Bladder microvascular endothelial cell (primary cell): ENCODE measurements at places on chromosomes 2 and 18. TPM values are rescaled to one million over a fixed set of nuclear protein-coding genes. Genes with fewer than 3 reads are reported as not detected.

Gene MAIP1
- 15.4 and 16.8 TPM in 2 replicates for total RNA-seq

Gene SCYGR1
- not detected in 2 replicates for total RNA-seq

Gene TUBA4B
- total RNA-seq: not detected in 2 replicates

Gene C1QL2
- not detected in 2 replicates for total RNA-seq

Gene APOB
- under 0.01 and 0.57 TPM in 2 replicates for total RNA-seq

Gene TPO
- 0.32 TPM in 1 of 2 replicates, not detected in the other for total RNA-seq

Gene ACKR3
- 13.1 and 26.0 TPM in 2 replicates for total RNA-seq

Gene GLB1L
- 4.2 and 6.6 TPM in 2 replicates for total RNA-seq

Gene ARHGAP28
- total RNA-seq: 3.6 and 4.5 TPM in 2 replicates

Gene AGFG1
- 18.6 and 59.1 TPM in 2 replicates for total RNA-seq

Gene ALPI
- total RNA-seq: not detected in 2 replicates

Gene PAX8
- 0.16 and 0.31 TPM in 2 replicates for total RNA-seq

Gene GCG
- total RNA-seq: not detected in 2 replicates

Gene GNAL
- total RNA-seq: 0.13 TPM in 1 of 2 replicates, not detected in the other

Gene ZNF804A
- under 0.01 and 0.16 TPM in 2 replicates for total RNA-seq

Gene IFIH1
- total RNA-seq: 8.4 and 23.6 TPM in 2 replicates

Gene UBXN4
- 43.2 and 86.5 TPM in 2 replicates for total RNA-seq

Gene FSHR
- total RNA-seq: not detected in 2 replicates

Gene CCDC88A
- total RNA-seq: 25.3 and 72.7 TPM in 2 replicates

Gene RAX
- not detected in 2 replicates for total RNA-seq

Gene SOX11
- under 0.01 TPM in 2 replicates for total RNA-seq

Gene PDE1A
- 0.16 and 1.1 TPM in 2 replicates for total RNA-seq

Gene DLX1
- total RNA-seq: not detected in 2 replicates

Gene MYCN
- 5.0 and 6.2 TPM in 2 replicates for total RNA-seq

Gene CROCC2
- total RNA-seq: not detected in 2 replicates

Gene RIT2
- total RNA-seq: not detected in 2 replicates

Gene VWC2L
- total RNA-seq: not detected in 2 replicates

Gene ADD2
- total RNA-seq: 4.0 and 4.7 TPM in 2 replicates

Gene TMEM247
- not detected in 2 replicates for total RNA-seq

Gene MYO5B
- total RNA-seq: 0.31 and 1.1 TPM in 2 replicates

Gene NETO1
- total RNA-seq: not detected in 2 replicates

Gene OST4
- total RNA-seq: 391 and 400 TPM in 2 replicates

Gene AGXT
- total RNA-seq: under 0.01 TPM in 1 of 2 replicates, not detected in the other

Gene HAUS1
- total RNA-seq: 31.4 and 43.9 TPM in 2 replicates

Gene COPS9
- 95.6 and 197 TPM in 2 replicates for total RNA-seq
